ENCODE measurements at places on chromosomes 6 and 20.

DNA sequence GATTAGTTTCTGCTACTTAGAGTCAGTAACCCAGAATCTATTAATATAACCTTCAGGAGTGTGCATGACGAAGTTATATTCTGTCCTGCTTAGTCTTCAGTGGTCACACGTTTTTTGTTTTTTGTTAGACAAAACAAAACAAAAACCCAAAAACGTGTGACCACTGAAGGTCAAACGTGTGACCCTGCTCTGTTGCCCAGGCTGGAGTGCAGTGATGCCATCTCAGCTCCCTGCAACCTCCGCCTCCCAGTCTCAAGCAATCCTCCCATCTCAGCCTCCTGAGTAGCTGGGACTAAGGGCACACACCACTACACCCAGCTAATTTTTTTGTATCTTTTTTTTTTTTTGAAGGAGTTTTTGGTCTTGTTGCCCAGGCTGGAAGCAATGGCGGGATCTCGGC is 142.4 kb downstream of the BCAS1 start:
- DNase-seq = no peak

GRCh38 chr6:47235964-47236760 is 73.5 kb downstream of the TNFRSF21 start:
- no peak for DNase-seq

GRCh38 chr6:15580326-15580725 is 82.5 kb downstream of the DTNBP1 start:
- DNase-seq = no peak

DNA sequence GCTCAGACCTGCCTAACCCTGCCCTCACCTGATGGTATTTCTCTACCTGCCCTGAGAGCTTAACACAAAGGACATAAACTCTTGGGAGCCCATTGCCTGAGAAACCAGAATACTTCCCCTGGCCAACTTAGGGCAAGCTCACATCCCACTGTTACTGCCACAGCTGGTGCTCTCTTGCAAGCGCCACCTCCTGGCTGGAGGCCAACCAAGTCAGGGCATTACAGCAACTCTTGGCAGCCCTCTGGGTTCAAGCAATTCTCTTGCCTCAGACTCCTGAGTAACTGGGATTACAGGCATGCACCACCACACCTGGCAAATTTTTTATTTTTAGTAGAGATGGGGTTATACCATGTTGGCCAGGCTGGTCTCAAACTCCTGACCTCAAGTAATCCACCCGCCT is 70.1 kb downstream of the HECA start:
- no peak for DNase-seq

- DNase-seq = no peak
Measured at GRCh38 chr6:110653381-110653780, 161.9 kb downstream of the CDK19 start.

GRCh38 chr6:24854077-24854666 is 55.5 kb upstream of the ARMH2 start:
- no peak for DNase-seq

DNA sequence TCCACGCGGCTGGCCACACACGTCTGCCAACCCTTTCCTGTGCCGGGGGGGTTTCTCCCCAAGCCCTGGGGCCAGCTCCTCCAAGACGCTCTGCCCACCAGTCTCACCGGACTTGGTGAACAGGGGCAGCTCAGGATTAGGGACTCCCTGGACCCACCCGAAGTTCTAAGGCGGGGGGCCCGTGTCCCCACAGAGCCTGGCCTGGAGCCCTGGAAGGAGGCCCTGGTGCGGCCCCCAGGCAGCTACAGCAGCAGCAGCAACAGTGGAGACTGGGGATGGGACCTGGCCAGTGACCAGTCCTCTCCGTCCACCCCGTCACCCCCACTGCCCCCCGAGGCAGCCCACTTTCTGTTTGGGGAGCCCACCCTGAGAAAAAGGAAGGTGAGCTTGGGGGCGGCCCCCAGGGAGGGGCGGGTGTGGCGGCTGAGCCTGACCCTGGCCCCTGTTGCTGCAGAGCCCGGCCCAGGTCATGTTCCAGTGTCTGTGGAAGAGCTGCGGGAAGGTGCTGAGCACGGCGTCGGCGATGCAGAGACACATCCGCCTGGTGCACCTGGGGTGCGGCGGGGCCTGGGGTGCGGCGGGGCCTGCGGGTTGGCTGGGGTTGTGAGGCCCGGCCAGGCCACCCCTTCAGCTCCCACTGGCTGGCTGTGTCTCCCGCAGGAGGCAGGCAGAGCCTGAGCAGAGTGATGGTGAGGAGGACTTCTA is 2.3 kb downstream of the SLC2A4RG start:
- no peak for DNase-seq

- DNase-seq = no peak
Measured at GRCh38 chr20:20425823-20426654, 58.1 kb downstream of the INSM1 start.

- DNase-seq = no peak
Measured at GRCh38 chr6:145815309-145816274, 997 bp upstream of the FBXO30 start.

DNA sequence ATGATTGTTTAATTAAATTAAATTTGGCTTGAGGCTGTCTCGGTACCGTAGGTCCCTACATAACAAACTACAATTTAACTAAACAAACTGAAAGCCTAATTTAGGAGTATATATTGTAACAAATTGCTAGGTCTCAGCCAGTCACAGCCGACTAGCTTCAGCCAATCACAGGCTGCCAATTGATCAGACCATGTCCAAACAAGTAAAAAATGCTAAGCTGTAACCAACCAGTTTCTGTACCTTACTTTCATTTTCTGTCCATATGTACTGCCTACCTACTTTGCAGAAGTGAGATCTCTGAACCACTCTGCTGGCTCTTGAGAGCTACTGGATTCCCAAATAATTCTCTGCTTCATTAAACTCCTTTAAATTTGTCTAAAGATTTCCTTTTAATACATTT is 648.0 kb upstream of the GJE1 start:
- no peak for DNase-seq

Data from HFF-Myc (cell line).